Prostate gland (tissue), 2 donors: ENCODE measurements at places on chromosomes 6 and 20. TPM values are rescaled to one million over a fixed set of nuclear protein-coding genes. Genes with fewer than 3 reads are reported as not detected.

Gene ZNF391
- total RNA-seq = 6.7 TPM

Gene LINC00237
- total RNA-seq = not detected

Gene CCR6
- not detected for total RNA-seq

Gene ZNF311
- total RNA-seq = 4.3 TPM

Gene PLCB4
- total RNA-seq = 9.1 TPM

Gene RSPO4
- total RNA-seq = not detected

Gene TUBB2A
- total RNA-seq = 17.2 TPM

Gene FOXC1
- total RNA-seq = 11.2 TPM

DNA sequence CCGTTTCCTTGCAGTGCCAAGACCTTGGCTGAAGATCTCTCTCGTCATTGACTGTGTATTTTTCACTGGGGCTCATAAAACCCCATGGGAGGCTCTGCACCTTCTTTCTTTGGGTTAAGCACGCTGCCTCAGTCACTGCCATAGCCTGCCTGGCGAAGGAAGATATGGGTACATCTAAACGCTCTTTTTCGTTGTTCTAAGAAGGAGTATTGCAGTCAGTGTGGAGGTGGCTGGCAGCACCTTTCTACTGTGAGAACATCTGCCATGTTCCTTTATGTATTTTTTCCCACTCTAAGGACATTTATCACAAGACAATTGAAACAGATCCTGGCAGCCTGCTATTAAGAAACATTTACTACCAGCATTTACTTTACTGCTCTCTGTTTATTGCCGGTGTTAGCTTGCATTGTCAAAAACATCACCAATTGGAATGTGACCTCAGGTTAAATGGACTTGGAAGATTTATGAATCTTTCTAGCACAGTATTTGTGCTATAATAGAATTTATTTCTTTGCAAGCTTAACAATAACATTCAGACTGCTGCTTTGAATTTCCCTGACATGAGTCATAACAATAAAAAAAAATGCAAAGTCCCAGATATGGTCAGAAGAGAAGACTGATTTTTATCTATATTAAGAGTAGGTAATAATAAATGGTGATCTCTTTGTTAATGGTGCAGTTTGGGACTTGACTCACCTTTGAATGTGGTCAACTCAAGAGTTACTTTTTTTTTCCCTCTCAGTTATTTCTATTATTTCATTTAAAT is 62.2 kb upstream of the CLDN20 start:
- DNase-seq = no peak

DNA sequence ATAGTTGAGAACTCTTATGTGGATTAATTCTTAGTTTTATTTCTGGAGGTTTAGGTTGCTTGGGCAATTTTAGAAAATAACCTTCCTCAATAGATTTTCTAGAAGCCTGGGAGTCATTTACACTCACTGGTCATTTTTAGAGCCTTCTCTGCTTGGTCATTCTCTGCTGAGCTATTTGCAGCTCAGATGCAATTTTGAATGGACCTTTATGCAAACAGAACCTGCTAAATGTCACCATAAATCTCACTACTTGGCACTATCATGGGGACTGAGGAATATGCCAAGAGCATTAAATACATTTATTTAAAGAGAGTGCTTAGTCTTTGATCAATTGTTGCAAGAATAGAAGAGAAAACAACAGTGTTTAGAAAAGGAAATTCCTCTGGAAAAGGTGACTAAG is 154.0 kb downstream of the CLVS2 start:
- DNase-seq = no peak

DNA sequence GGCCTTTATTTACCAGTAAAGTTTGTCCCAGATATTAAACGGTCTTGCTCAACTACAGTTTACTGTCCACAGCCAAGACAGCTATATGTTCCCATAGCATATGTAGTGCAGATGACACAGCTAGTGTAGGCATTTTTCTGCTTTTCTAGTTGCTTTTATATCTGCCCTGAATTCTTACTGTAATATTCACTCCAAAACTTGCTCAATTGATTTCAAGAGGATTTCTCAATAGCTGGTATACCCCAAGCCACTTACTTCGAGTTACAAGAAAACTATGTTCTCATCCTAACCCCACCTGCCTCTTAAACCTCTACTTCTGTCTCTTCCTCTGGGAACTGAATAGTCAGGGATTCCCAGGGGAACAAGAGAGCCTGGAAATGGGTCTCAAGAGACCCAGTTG is 18.9 kb upstream of the ROS1 start:
- no peak for DNase-seq

DNA sequence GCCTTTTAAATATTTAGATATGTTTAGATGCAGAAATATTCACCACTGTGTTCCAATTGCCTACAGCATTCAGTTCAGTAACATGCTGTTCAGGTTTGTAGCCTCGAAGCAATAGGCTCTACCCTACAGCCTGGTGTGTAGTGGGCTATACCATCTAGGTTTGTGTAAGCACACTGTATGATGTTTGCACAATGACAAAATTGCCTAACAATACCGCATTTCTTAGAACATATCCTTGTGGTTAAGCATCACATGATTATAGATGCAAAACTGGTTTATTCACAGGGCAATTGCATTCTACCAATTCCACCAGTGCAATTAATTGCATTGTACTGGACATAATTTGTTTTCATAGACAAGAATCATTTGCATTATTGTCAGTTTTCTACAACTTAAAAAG is 7.9 kb upstream of the SLC22A16 start:
- no peak for DNase-seq

GRCh38 chr20:41786158-41786557 is 168.0 kb upstream of the CHD6 start:
- DNase-seq = no peak

- no peak for DNase-seq
Measured at GRCh38 chr6:118080547-118080946, 173.5 kb downstream of the SLC35F1 start.

GRCh38 chr20:3121955-3122610 is 37.6 kb upstream of the AVP start:
- no peak for DNase-seq

DNA sequence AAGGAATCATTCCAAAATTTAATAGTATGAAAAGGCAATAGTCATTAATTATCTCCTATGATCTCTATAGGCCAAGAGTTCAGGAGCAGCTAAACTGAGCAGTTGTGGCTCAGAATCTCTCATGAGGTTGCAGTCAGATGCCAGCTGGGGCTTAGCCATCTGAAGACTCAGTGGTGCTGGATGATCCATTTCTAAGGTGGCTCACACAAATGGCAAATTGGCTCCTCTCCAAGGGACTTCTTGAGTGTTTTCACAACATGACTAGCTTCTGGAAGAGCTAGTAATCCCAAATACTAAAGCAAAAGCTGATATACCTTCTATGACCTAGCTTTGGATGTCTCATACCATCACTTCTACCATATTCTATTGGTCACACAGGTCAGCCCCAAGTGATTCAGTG is 104.2 kb downstream of the HAO1 start:
- no peak for DNase-seq

GRCh38 chr6:165891320-165891719 is 228.3 kb upstream of the PDE10A start:
- no peak for DNase-seq
